Activated CD8-positive, alpha-beta memory T cell treated with anti-CD3 and anti-CD28 coated beads, Interleukin-2, amount 10 ng/mL, durations not matched to agents 7 days and 5 days (primary cell): ENCODE measurements at places on chromosomes 3 and 15.

DNA sequence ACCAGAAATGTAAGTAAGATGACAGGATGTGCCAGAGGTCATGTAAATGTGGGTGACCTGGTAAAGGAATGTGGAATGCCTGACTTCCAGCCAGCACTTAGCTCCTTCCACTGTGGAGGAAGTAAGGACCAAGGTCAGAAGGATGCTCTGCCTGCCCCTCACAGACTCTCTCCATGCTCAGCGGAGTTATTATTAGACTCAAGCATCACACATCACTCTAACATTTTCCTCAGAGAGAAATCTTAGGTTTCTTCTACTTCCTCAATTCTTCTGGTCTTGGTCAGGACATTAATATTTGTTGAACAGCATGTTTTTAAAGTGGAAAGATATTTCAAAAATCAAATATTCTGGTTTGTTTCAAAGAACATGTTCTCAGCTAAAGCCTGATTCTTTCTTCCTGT, 231.4 kb upstream of the WNT5A start:
- no peak overlapping the region for H3K27ac ChIP-seq
- H3K36me3 ChIP-seq, result no peaks in the 10 kb centered on the region
- no peaks in the 10 kb centered on the region for H3K4me1 ChIP-seq
- H3K4me3 ChIP-seq, result no peak overlapping the region
- no peaks in the 10 kb centered on the region for H3K27me3 ChIP-seq

DNA sequence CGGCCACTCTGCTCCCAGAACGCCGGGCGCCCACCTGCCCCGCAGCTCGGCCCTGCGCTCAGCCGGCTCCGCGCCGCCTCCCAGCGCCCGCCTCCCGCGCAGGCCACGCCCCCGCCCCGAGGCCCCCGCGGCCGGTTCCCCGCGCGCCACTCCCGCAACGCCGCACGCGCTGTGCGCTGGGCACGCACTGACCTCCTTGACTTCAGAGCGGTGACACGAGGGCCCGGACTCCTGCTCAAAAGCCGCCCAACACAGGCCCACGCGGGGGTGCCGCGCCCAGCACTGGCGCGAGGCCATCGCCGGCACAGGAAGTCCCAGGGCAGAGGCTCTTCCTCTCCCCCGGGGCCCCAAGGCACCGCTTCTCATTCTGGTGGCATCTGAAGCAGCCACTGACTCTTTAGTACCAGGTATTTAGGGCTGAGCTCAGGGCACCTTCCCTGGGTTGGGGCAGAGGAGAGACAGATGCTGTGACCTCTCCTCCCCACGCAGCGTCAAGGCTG, 12.4 kb downstream of the TNK2 start:
- peak overlapping the region; percentile 81 for H3K4me3 ChIP-seq
- H3K36me3 ChIP-seq, result peaks cover 5% of the 10 kb centered on the region
- H3K27ac ChIP-seq, result peak overlapping the region; percentile 94
- H3K27me3 ChIP-seq, result no peaks in the 10 kb centered on the region

GRCh38 chr3:25567806-25568524, 96.7 kb downstream of the TOP2B start:
- H3K27ac ChIP-seq, result no peak overlapping the region
- DNase-seq, result no peak
- no peaks in the 10 kb centered on the region for H3K36me3 ChIP-seq

GRCh38 chr3:37987751-37988179, 2.8 kb upstream of the VILL start:
- no peak overlapping the region for H3K27ac ChIP-seq
- no peak overlapping the region for H3K4me3 ChIP-seq
- no peaks in the 10 kb centered on the region for H3K27me3 ChIP-seq
- H3K36me3 ChIP-seq, result no peaks in the 10 kb centered on the region

- no peaks in the 10 kb centered on the region for H3K4me1 ChIP-seq
- no peak overlapping the region for H3K27ac ChIP-seq
- no peaks in the 10 kb centered on the region for H3K36me3 ChIP-seq
- no peak overlapping the region for H3K4me3 ChIP-seq
Measured at GRCh38 chr15:86942285-86942684, 862.6 kb downstream of the AGBL1 start.

- DNase-seq, result no peak
- peaks cover 14% of the 10 kb centered on the region for H3K4me1 ChIP-seq
- no peak overlapping the region for H3K4me3 ChIP-seq
Measured at GRCh38 chr3:113214917-113215595, 3.7 kb downstream of the BOC start.

- peaks cover 46% of the 10 kb centered on the region for H3K4me1 ChIP-seq
- peak within 1 kb of the TSS; percentile 90 for H3K4me3 ChIP-seq
- H3K27me3 ChIP-seq, result no peaks in the 10 kb centered on the region
Measured at GRCh38 chr3:132659365-132660051, at the start of gene ACAD11. Gene ACAD11 (minus strand): TSS chr3:132659809. CDS start chr3:132659751, 58 bp downstream.

DNA sequence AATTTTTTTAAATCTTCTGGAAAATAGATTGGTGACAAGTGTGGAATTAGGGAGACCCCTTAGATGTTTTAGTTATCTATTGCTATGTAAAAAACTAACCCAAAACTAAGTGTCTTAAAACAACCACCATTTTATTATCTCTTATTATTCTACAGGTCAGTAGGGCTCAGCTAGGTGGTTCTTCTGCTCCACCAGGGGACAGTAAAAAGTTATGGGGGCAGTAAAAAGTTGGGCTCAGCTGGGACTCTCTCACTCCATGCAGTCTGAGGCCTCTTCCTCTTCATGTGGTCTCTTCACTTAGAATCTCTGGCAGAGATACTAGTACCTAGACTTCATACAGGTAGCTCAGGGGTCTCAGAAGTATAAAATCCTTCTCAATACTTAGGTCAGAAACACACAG, 18.0 kb upstream of the DIS3L start:
- H3K27me3 ChIP-seq, result peaks cover 16% of the 10 kb centered on the region
- H3K4me1 ChIP-seq, result no peaks in the 10 kb centered on the region
- H3K27ac ChIP-seq, result no peak overlapping the region
- DNase-seq, result no peak

GRCh38 chr3:69435274-69436265, 49.7 kb upstream of the FRMD4B start:
- no peak for DNase-seq
- no peaks in the 10 kb centered on the region for H3K36me3 ChIP-seq
- H3K4me3 ChIP-seq, result no peak overlapping the region
- peaks cover 16% of the 10 kb centered on the region for H3K4me1 ChIP-seq
- peaks cover 18% of the 10 kb centered on the region for H3K27me3 ChIP-seq

DNA sequence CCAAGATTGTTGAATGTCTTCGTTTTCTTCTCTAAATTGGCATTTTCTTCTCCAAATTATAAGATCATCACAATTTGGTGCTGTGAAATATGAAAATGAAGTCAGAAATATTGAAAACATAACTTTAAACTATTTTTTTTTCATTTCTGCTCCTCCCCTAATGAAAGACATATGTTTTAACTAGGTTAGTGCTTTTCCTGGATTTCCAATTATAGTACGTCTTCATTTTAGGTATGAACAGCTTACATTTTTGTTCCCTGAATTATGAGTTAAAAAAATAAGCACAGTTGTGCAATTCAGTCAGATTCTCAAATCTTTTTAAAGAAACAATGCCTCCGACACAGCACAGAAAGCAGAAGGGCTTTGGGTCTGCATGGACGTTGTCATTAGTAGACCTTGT, 83.5 kb upstream of the CFAP20DC start:
- H3K4me1 ChIP-seq, result no peaks in the 10 kb centered on the region
- peaks cover 8% of the 10 kb centered on the region for H3K27me3 ChIP-seq
- H3K4me3 ChIP-seq, result no peak overlapping the region
- no peak for DNase-seq
- H3K36me3 ChIP-seq, result no peaks in the 10 kb centered on the region

DNA sequence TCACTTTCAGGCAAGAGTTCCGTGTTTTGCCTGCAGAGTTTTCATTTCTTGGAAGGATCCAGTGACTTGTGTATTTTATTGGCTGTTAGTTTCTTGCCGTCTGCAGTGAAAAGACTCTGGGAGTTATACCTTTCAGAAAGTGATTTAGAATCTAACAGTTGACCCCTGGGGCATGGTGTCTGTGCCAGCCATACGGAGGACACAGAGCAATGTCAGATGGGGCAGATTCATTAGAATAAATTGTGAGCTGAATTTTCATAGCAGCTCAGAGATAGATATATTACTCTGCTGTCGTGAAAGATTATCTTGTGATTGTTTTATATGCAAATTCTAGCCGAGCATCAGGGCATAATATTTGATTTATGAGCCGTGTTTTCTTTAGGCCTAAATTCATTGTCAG, 131.6 kb downstream of the SV2B start:
- H3K4me1 ChIP-seq, result no peaks in the 10 kb centered on the region
- no peak for DNase-seq
- H3K27ac ChIP-seq, result no peak overlapping the region
- H3K4me3 ChIP-seq, result no peak overlapping the region
- H3K36me3 ChIP-seq, result no peaks in the 10 kb centered on the region

- H3K27me3 ChIP-seq, result no peaks in the 10 kb centered on the region
- H3K27ac ChIP-seq, result peak overlapping the region; percentile 80
- peak; percentile 63 for DNase-seq
- no peaks in the 10 kb centered on the region for H3K36me3 ChIP-seq
- peaks cover 72% of the 10 kb centered on the region for H3K4me1 ChIP-seq
- H3K4me3 ChIP-seq, result peak overlapping the region; percentile 22
Measured at GRCh38 chr3:56923526-56924224, 121.9 kb upstream of the ARHGEF3 start.

GRCh38 chr15:33083232-33084081, 111.1 kb downstream of the FMN1 start:
- no peak overlapping the region for H3K27ac ChIP-seq
- H3K4me3 ChIP-seq, result no peak overlapping the region
- no peaks in the 10 kb centered on the region for H3K4me1 ChIP-seq
- H3K27me3 ChIP-seq, result no peaks in the 10 kb centered on the region

DNA sequence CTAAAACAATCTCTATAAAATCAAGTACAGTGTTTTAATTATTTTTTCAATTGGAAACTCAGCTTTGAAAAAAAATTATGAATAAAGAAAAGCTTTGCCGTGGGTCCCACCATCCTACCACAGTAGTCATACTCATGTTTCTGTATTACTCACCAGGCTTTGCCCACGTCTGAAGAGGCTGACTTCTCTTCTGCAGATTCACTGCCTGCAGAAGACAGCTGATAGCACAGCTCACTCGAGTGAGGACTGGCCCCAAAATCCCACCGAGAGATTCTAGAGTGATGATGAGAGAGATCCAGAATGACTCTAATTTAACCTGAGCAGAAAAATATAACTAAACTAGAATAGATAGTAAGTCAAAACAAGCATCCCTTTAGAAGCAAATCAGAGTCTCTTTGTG, 11.9 kb downstream of the C2CD4B start:
- H3K27ac ChIP-seq, result no peak overlapping the region
- H3K36me3 ChIP-seq, result peaks cover 2% of the 10 kb centered on the region
- H3K27me3 ChIP-seq, result peaks cover 36% of the 10 kb centered on the region
- DNase-seq, result no peak
- H3K4me1 ChIP-seq, result peaks cover 2% of the 10 kb centered on the region

DNA sequence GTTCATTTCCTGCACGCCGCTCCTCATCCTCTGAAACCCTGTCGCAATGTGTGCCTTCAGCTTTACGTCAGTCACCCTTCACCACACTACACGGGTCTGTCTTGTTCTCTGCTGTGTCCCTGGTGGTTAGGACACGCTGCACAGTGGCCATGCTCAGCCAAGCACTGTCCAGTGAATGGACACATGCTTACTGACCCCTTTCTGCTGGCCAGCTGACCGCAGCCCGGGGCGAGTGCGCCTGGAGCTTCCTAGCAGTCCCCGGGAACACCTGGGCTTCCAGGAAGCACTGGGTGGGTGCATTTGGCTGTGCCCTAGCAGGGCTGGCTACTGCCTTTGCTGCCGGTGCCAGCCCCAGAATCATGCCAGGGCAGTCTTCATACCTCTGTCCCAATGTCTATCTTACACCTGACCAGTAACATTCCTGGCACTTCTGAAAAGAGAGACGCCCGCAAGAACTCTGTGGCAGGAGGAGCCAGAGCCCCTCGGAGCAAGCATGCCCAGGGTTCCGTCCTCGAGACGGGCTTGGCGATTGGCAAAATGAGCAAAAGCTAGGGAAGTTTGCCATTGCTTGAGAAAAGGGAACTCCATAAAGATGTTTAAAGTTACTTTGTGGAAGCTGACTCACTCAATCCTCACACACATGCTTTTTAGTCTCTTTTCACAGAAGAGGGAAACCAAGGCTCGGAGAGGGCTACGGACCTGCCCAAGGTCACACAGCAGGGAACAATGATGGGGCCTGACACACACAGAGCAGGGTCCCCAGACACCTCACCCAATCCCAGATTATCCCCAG, 15.7 kb upstream of the ZXDC start:
- H3K4me3 ChIP-seq, result no peak overlapping the region
- peaks cover 23% of the 10 kb centered on the region for H3K4me1 ChIP-seq
- no peak overlapping the region for H3K27ac ChIP-seq
- H3K27me3 ChIP-seq, result no peaks in the 10 kb centered on the region
- DNase-seq, result no peak

DNA sequence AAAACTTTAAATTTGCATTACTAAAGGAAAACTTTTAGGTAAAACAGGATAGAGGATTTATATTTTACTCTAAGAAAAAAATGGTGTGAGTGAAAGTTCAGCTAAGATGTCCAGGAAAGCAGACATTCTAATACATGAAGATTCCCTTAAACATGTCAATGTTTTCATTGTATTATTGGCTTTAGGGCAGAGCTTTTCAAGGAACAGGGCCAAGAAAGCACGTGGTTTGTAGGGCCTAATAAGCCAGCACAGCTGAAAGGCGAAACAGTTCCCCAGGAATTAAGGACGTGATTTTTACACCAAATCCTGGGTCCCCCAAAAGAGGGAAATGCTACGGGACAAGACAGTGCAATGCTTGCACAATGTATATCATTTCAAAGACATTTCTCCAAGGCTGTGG, 48.6 kb upstream of the MKRN3 start:
- H3K27ac ChIP-seq, result no peak overlapping the region
- H3K4me3 ChIP-seq, result no peak overlapping the region
- H3K4me1 ChIP-seq, result no peaks in the 10 kb centered on the region
- H3K27me3 ChIP-seq, result no peaks in the 10 kb centered on the region

DNA sequence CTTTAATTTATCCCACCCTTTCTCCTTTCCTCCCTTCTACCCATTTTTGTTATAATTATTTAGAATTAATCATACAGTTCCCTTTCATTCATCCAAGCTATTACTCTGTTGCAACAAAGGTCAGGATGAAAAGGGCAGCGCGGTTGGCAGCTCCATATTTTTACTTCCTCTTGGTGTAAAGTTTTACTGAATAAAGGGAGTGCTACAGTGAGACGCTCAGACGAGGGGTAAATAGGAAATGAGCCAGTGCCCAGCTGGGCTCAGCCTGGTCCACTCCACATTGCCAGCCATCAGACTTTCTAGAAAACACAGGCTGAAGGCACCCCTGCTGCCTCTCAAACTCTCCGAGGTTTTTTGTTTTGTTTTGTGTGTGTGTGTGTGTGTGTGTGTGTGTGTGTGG, 21.9 kb upstream of the ZBTB38 start:
- H3K27ac ChIP-seq, result no peak overlapping the region
- no peaks in the 10 kb centered on the region for H3K4me1 ChIP-seq
- H3K36me3 ChIP-seq, result no peaks in the 10 kb centered on the region
- DNase-seq, result no peak
- peaks cover 12% of the 10 kb centered on the region for H3K27me3 ChIP-seq
- H3K4me3 ChIP-seq, result no peak overlapping the region

- H3K27ac ChIP-seq, result no peak overlapping the region
- no peak overlapping the region for H3K4me3 ChIP-seq
- no peaks in the 10 kb centered on the region for H3K27me3 ChIP-seq
- no peaks in the 10 kb centered on the region for H3K36me3 ChIP-seq
- no peak for DNase-seq
Measured at GRCh38 chr3:109382588-109382987, 45.2 kb upstream of the DPPA4 start.
